DMS79 (cell line): ENCODE measurements at places on chromosomes 3 and 15.

GRCh38 chr3:107919239-107919638, 171.6 kb downstream of the CD47 start:
- DNase-seq, result no peak

- DNase-seq, result no peak
Measured at GRCh38 chr3:48155122-48155521, 33.1 kb downstream of the CDC25A start.

- no peak for DNase-seq
Measured at GRCh38 chr3:11569156-11569741, 74.5 kb downstream of the VGLL4 start.

DNA sequence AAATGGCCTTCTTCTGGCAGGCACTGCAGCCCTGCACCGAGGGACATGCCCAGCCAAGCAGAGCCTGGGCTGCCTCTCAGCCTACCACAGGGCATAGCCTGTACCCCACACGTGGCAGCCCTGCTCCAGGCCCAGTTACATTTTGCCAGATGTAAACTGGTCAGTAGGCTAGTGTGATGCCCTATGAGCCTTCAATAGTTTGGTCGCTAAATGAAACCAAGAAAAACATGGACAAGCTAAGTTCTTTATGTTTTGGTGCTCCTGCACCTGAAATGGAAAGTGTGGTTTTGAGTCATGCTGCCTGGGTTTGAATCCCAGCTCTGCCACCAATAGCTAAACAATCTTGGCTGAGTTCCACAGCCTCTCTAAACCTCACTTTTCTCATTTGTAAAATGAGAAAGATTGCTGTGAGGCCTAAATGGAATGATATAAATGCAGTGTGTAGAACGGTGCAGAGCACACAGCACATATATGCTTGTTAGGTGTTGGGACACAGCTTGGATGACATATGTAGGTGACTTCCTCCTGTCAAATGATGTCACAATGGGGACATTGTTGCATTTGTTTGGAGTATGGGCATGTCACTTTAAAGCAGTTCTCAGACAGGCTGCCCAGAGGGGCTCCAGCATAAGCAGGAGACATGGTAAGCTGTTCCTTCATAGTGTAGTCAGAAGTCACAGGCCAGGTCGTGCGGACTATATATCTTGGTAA, 57.4 kb downstream of the ZBTB38 start:
- no peak for DNase-seq

GRCh38 chr3:25053360-25053759, 374.7 kb upstream of the RARB start:
- DNase-seq, result no peak

DNA sequence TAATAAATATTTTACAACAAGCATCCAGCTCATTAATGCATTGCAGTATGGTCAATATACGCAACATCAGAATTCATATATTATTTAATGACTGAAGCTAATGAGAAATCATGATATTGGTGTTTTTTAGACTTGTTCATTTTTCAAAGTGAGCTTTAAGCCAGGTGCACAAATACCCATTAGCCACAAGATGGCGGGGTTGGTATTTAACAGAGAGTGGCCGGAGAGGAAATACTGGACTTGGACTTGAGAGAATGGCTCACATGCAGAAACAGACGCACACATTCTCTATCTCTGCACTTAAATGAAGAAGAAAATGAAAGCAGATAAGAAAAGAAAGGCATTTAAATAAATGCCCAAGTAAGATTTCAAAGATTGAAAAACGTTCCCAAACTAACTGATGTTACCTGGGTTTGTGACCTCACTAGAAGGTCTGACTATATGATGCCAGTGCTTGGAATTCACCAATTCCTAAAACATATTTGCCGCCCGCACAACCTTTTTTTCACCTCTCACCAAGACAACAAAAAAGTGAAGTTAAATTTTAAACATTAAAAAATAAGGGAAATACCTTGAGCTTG, 21.2 kb upstream of the CRBN start:
- no peak for DNase-seq

DNA sequence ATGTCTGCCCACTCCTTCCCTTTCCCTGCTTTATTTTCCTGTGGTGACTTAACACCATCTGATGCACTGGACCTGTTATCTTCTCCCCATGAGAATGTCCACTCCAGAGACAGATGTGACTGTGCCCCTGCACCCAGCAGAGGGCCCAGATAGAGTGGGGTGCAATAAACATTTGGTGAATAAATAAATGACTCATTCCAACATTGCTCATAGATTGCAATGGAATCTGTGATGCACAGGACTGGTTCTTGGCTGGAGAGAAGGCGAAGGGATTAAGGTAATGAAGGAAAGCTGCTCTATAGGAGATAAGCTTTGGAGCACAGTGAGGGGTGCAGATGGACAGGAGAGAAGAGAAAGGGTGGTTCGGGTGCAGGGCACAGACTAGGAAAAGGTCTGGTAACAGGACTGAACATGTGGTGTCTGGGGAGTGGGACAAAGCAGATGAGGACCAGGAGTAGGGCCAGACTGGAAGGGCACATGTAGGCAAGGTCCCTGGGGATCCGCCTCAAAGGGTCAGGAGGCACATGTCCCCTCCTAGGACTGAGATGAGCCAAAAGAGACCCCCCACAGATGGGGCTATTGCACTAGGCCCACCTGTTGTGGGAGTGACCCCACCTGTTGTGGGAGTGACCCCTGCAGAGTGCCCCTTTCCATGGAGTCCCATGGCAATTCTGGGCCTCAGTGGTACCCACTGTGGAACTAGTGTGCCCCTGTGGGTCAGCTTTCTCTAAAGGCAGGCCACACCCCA, 17.5 kb upstream of the POC1A start:
- no peak for DNase-seq

DNA sequence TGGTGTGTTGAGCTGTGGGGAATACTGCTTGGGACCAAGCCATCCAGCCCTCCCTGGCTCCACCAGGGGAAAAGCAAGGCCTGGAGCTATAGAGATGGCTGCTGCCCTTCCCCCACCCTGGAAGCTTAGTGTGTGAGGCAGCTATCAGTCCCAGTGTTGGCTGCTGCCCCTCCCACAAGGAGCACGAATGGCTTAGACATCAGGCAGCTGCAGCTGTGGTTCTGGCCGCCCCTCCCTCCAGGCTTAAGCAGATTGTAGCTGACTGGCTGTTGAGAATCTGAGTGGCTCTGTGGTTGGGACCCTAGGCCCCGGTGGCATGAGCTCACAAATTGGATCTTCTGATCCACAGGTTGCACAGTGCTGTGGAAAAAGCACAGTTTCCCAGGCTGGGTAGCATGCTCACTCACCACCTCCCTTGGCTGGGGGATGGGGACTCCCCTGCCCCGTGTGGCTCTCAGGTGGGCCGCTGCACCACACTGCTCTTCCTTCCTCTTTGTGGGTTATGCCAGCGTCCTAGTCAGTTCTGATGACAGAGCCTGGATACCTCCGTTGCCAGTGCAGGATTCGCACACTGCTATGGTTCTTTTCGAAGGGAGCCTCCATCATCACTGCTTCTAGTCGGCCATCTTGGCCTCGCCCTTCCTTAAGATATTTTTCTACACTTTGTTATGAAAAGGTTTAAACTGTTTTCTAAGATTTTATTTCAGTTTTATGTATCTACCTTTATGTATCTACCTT, 21.2 kb upstream of the SUCNR1 start:
- DNase-seq, result no peak

- no peak for DNase-seq
Measured at GRCh38 chr15:68410466-68411342, 21.3 kb downstream of the ITGA11 start.

DNA sequence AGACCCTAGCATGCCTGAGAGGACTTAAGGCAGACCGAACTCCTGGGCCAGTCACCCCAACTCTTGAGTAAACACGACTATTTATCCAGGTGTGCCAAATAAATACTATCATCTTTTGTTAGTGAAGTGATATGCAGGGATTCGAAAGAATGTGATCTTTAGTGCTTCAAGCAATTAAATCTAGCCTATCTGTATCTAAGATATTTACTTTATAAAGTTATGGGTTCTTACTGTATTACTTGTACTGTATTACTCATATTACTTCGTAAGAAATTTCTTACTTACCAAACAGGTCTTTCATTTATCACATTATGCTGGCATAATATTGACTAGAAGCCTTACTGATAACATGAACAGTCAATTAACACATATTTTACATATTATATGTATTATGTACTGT, 211.6 kb upstream of the NECTIN3 start:
- DNase-seq, result no peak

GRCh38 chr3:157111518-157111917, 48.4 kb downstream of the CCNL1 start:
- no peak for DNase-seq
